ENCODE measurements at places on chromosomes 2 and 18.
A peak's percentile ranks its signal among the peaks of the same experiment; 100 is the strongest.

DNA sequence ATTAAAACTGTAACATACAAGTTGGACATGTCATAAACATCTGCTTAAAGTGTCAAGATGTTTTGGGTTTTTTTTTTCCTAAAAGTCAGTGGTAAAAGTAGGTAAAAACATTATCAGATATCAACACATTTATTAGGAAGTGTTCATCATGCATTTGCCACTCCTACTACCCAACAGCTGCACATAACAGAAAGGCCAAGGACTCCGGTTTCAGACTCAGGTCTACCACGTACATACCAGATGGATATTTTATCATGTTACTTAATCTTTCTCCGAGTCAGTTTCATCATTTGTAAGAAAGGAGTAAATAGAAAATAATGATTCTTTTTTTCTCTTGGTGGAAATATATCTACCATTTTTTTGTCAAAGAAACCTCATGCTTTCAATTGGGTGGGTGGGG lies 192.3 kb downstream of the UBE2E3 start:
- DNase-seq = no peak

- DNase-seq = no peak
Observed at GRCh38 chr2:57891086-57891712, 155.4 kb upstream of the VRK2 start.

DNA sequence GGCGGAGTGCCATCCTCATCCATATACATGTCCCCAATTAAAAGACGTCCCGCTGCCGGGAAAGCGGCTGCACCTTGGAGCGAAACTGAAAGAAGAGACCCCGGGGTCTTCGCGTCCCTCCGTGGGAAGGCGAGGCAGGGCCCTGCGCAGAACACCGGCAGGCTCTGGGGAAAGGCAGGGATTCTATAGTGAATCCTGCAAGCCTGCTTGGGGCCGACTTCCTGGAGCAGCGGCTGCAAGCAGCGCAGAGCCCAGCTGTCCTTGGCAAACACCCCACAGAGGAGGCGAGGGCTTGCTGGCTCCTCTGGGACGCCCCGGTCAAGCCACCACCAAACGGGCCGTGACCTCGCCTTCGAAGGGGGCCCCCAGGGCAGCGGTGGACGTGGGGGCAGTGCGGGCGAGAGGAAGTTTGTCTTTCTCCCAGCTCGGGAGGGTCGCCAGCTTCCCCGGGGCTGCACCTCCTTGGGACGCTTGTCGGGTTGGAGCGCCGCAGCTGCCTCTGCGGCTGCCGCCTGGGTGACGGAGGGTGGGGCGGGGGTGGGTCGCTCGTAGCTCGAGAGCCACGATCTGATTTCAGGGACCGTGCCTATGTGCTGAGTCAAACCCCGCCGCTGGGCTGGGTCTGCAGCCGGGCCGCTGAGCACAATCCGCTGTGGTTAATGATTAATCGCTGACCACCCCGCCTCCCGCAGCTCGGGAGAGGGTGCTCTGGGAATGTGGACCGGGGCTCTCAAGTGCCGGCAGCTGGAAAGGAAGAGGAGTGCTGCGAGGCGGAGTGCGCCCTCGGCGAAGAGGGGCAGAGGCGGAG lies 486 bp upstream of the GPR39 start:
- DNase-seq = no peak

- DNase-seq = peak; percentile 17
Observed at GRCh38 chr2:178306352-178307073, 112.2 kb downstream of the OSBPL6 start.

- no peak for DNase-seq
Observed at GRCh38 chr18:12315490-12315889, 7.4 kb downstream of the TUBB6 start.

DNA sequence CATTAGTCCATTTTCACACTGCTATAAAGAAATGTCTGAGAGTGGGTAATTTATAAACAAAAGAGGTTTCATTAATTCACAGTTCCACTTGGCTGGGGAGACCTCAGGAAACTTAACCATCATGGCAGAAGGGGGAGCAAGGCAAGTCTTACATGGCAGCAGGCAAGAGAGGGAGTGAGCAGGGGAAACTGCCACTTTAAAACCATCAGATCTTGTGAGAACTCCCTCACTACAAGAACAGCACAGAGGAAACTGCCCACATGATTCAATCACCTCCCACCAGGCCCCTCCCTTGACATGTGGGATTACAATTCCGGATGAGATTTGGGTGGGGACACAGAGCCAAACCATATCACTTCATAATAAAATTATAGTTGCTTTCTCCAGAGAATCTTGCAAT lies 365.5 kb upstream of the ID2 start:
- DNase-seq = no peak

- DNase-seq = peak; percentile 20
Observed at GRCh38 chr2:44952143-44952805, 10.8 kb downstream of the SIX3 start.

DNA sequence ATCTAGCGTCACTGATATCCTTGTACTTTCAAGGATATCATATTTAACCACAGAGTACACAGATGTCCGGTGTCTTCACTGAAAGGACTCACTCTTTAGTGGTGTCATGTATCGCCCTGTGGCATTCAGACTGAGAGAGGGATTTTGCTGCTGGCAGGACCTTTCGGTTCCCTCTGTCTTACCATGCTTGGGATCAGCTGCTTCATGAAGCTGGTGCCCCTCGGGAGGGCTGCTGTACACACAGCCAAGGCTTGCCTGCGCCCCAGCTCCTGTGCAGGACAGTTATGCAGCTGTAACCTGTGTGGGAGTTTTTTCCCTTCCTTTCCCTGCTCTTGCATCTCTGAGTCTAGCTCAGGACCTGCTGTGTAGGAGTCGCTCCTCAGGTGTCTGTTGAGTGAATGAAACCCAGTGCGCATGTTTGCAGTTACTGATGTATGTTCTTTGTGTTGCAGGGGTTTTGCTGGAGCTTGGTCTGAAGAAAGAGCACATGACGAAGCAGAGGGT lies 64.4 kb downstream of the GREB1 start:
- no peak for DNase-seq

GRCh38 chr18:55401638-55402191 lies 186.3 kb downstream of the TCF4 start:
- DNase-seq = peak; percentile 92

DNA sequence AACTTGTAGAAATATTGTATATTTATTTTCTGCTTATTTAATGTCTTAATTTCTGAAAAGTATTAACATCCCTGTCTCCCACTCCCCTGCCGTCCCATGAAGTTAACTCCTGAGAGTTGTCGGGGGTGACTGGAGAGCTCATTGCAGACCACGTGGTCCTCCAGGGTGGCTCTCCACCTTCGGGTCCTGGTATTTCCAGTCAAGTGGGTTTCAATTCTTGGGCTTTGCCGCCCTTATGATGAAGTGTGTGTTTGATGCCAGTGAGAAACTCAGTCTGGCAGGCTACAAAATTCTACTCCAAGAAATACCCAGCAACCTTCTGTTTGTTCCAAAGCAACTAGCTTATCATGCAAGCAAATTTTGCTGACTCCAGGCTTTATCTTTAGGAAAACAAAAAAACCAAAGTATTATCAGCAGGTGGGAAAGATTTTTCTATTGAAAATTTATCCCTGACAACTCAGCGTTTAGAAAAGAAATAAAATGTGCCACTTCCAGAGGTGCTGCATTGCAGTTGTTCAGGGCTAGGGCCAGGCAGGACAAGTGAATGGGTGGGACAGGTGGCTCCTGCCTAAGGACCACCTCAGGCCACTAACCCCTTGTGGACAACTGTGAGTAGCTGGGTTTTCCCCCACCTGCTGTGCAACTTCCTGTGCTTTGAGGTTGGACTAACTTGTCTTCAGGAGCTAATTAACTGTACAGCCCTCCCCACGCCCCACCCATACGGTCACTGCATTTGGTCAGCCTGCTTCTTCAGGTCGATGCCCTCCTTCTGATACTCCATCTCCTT lies 46.6 kb downstream of the BCL2L11 start:
- no peak for DNase-seq

DNA sequence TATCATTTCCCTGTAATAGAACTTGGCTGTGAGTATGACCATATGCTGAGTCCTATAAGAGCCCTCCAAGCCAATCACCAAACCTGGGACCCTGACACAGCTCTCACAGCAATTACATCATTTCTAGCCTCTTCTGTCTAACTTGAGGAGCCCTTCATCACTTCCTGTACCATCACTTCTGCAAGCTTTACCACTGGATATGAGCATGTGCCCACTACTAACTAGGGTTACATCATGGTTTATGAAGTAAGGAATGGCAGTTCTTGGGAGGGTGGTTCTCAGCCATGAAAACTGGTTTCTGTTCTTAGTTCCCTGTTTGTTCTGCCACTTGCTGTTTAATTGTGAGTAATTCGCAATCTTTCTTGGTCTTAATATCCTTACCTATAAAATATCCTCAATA lies 31.0 kb upstream of the EPB41L3 start:
- DNase-seq = no peak

DNA sequence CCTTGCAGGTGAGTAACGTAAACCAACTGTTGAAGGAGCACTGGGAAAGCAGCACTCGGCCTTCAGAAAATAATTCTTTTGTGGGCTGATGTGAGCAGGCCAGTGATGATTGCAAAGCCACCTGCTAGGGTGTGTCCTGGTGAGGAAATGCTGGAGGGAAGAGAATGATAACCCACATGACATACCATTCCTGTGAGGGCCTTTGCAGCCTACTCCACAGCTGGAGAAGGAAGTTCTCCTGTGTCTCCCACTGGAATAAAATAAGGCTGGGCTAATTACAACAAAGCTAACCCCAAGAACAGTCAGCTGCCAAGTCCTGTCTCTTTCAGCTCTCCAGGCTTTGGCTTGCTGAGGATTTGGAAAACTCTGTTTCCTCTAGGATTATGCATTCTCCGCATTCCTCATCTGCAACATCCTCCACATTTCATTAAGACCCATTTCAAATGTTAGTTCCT lies 16.7 kb upstream of the DSG1 start:
- no peak for DNase-seq

DNA sequence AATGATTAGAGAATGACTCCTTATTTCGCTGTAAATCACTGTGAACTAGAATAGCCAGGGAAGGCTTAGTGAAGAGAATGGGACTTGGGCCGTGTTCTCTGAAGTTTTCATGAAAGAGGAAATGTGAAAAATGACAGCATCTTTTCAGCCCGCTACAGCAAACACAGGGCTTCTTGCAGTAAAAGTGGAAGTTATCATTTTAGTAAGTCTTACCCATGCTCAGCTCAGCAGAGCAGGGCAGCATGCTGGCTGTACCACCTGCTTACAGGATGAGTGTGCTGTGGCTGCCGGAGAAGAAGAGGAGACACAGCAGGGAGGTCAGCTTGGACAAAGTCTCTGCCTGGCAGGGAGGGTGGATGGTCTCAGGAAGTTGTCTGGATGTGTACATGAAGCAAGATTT lies 300.7 kb upstream of the DLGAP1 start:
- no peak for DNase-seq

DNA sequence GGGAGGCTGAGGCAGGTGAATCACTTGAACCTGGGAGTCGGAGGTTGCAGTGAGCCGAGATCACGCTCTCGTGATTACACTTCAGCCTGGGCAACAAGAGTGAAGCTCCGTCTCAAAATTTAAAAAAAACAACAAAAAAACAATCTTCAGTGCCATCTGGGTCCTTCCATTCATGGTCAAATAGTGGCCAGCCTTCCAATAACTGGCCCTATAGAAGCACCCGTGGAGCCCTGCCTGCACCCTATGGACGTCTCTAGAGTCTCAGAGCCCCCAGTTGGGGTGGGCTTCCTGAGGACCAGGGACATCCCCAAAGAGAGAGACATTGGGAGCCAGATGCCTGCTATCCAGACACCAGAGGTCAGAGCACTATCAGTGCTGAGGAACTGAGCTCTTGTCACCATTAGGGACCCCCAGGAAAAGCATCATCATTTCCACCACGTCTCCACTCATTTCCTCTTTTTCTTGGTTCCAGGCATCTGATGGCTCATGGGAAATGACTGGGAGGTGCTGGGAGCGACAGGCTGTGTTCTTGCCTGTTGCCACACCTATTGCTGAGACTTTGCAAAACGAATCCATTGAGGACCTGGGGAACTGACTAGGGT lies 9.4 kb downstream of the NEU2 start:
- no peak for DNase-seq

DNA sequence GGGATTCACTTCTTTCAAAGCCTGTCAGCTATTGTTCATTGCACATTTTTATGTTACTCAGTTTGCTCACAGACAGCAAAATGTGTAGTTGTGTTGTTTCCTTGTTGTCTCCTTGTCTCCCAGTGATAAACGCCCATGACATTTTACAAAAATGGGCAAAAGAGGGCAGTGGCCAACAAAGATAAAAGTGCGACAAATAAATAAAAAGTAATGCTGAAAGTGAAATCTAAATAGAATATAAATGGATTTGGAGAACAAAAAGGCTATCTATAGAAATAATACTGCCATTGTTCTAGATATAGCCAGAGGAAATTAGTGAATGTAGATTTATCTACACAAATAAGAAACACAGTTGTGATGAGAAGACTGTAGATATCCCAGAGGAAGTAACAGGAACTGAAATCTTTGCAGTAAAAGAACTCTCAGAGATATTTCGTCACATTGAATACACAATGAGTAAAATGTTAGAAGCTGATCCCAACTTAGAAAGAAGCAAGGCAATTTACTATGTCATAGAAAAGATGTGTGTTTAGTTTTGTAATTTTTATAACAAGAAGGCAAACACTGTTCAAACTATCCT lies 1186.2 kb upstream of the FAM98A start:
- no peak for DNase-seq

DNA sequence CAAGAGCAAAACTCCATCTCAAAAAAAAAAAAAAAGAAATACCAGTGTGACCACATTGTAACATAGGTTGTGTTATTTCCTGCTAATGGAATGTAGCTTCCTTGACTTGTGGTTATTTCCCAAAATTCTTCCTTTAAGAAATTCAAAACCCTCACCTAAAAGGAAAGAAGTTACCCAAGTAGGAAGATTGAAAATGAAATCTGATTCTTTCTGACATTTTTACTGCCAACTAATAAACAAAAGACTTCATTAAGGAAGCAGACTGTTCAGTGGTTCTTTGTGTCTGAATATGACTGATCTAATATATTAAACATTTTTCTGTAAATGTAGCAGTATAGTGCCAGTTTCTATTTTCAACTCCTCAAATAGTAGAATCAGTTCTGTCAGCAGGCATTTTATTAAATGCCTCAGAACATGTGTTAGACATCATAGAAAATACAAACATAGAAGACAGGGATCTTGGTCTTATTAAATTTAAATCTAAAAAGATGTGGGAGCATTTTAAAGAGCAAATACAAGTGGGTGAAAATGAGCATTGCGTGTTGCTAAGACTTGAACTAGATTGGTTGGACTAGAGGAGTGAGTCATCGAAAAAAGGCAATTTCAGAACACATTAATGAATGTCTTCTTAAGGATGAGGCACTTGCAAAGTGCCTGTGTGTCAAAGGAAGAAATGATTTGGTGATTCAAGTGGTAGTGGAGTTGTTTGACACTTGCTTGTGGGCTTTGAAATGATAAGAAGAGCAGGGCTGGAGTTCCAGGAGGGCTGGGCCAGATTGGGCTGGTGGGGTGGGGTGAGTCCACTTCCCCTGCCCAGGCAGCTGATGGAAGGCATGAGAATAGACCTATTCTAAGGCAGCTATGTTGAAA lies 53.4 kb downstream of the PKP4 start:
- no peak for DNase-seq
